Stimulated activated CD8-positive, alpha-beta memory T cell treated with anti-CD3 and anti-CD28 coated beads, Interleukin-4, amount 100 ng/mL, for 1 hour (primary cell): ENCODE measurements at places on chromosomes 13 and 19.

GRCh38 chr19:47315125-47315821 is 5.6 kb downstream of the C5AR1 start:
- DNase-seq = no peak

DNA sequence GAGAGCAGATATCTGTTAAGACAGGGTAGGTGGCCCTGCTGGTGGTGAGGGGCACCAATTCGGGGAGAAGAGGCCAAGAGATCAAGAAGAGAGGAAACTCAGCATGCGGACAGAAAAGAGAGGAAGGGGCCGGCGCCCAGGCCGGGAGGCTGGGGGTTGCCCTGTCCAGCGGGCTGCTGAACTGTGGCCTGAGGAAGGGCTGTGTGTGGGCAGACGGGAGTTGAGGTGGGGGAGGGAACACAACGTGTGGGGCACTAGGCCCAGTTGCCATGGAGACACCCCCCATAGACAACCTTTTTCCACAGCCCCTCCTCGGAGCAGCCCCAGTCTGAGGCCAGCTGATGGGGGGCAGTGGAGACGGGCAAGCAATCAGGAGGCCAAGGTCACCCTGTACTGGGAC is 2.5 kb upstream of the CACNG8 start:
- no peak for DNase-seq

DNA sequence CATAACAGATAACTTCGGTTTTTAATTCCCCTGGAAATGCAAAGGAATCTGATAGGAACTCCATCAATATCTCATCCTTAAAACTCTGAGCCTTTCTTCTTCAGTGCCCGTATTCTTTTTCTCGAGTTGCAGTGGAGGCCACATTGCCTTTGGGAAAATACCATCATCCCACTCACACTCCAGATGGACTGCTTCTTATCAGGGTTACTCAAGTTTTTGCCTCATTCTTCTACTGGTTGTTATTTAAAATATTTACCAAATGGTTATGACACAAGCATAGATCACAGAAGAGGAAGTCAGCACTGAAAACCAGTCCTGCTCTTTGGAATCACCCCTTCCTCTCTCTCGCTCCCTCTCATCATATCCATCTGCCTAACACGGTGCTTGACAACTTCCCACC is 1020.5 kb upstream of the SLC10A2 start:
- no peak for DNase-seq

- no peak for DNase-seq
These were observed 2.2 kb upstream of the TMEM86B start for GRCh38 chr19:55230780-55231179.

GRCh38 chr19:48739404-48740163 is 826 bp downstream of the RASIP1 start:
- no peak for DNase-seq

DNA sequence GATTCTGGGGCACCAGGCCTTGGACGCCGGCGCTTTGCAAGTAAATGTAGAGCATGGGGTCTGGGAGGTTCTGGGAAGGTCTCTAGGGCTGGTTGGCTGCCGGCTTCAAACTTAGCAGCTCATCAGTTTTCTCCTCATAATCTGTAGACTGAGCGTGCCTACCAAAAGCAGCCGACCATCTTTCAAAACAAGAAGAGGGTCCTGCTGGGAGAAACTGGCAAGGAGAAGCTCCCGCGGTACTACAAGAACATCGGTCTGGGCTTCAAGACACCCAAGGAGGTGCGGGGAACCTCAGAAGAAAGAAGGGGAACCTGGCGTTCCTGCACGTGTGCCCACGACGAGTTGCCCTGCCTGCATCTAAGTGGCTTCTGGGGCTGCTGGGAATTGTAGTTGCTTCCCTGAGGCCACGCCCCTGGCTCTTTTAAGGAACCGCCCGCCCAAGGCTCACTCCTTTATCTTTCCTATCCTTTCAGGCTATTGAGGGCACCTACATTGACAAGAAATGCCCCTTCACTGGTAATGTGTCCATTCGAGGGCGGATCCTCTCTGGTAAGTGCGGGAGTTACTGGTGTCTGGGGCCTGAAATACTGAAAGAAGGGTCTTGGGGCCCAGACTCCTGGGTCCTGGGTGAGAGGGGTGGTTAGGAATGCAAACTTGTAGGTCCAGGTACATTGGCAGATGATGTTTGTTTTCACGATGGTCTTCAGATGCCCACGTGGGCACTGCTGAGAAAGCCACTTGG is 984 bp downstream of the RPS11 start:
- peak; percentile 47 for DNase-seq

GRCh38 chr19:36169084-36169760 is 17.0 kb upstream of the COX7A1 start:
- no peak for DNase-seq
